Neural crest cell (in vitro differentiated cells): ENCODE measurements at places on chromosomes 5 and 9.

GRCh38 chr9:93603906-93604326 lies 27.5 kb downstream of the PHF2 start:
- DNase-seq = no peak

DNA sequence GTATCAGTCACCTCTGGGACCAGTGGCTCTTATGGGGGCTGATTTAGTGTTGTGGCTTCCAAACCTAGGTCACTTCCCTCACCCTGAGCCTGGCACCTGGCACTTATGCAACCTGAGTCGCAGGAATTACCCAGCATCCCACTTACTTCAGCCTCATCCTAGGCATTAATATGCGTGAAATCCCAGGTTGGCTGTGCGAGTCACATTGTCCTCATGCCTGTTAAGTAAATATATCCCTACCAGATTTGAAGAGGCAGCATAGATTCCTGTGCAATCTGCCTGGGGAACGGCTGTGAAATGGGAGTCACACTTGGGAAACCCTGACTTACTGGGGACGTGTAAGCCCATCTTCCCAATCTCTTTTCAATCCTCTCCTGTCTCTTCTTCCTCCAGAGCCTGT lies 42.7 kb upstream of the AKNA start:
- no peak for DNase-seq

GRCh38 chr9:110088099-110088498 lies 119.9 kb downstream of the C9orf152 start:
- DNase-seq = no peak

DNA sequence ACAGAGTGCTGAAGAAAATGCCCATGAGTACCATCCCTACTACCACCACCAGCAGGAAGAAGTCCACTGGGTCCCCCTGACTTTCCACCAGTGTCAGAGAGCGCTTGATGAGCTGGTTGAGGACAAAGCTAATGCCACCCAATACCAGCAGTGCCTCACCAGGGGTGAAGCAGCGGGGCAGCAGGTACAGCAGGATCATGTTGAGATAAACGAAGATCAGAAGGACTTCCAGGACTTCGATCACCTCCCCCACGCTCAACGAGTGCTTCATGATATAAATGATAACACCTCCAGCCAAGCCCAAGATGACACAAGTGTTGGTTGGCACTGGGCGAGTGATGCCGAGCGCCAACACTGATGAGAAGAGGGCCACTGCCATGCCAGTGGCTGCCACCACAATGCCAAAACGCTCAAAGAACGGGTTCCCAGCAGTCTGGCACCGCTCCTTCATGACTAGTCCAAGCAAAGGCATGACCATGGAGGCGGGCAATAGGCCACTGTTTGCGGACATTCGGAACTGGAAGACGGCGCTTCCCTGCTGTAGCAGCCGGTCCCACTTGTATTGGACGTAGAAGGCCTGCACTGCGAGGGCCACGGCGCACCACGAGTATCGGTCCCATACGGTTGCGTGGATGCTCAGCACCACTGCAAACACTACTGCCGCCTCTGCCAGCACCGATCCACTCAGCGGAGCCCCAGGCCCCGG lies 679 bp downstream of the DOLK start:
- DNase-seq = no peak

GRCh38 chr9:113625486-113625885 lies 162.0 kb downstream of the RGS3 start:
- no peak for DNase-seq

GRCh38 chr5:102753889-102754766 lies 977 bp upstream of the PAM start:
- no peak for DNase-seq

DNA sequence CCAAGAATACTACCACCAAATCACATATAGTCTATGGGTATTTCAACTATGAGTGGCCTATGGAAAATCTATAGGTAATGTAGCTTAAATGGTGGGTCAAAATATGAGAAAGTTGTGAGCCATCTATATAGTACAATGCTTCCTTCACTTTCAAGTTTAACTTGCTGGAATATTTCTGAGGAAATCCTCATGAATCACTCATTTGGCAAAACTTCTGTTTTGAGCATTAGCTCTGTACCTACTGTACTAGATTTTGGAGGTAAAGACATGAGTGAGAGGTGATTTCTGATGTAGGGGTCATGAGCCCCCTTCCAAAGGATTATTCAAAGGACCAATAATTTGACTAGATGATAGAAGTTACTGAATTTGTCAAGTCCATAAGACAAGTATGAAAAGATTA lies 80.6 kb upstream of the DAB2 start:
- DNase-seq = no peak

DNA sequence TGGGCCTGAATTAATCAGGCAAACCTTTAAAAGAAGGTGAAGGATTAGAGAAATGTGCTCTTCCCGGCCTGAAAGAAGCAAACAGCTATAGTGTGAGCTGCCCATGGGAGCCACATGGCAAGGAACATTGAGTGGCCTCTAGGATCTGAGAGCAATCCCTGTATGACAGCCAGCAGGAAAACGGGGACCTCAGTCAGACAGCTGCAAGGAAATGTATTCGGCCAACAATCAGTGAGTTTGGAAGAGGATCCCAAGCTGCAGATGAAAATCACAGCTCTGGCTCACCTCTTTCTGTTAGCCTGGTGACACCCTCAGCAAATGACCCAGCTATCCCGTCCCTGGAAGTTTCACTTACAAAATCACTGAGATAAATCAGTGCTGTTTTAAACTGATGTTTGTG lies 309.2 kb downstream of the SH3GL2 start:
- no peak for DNase-seq

GRCh38 chr9:84831377-84831776 lies 161.8 kb downstream of the NTRK2 start:
- no peak for DNase-seq

GRCh38 chr9:127444921-127445850 lies 6.0 kb downstream of the RPL12 start:
- DNase-seq = no peak

DNA sequence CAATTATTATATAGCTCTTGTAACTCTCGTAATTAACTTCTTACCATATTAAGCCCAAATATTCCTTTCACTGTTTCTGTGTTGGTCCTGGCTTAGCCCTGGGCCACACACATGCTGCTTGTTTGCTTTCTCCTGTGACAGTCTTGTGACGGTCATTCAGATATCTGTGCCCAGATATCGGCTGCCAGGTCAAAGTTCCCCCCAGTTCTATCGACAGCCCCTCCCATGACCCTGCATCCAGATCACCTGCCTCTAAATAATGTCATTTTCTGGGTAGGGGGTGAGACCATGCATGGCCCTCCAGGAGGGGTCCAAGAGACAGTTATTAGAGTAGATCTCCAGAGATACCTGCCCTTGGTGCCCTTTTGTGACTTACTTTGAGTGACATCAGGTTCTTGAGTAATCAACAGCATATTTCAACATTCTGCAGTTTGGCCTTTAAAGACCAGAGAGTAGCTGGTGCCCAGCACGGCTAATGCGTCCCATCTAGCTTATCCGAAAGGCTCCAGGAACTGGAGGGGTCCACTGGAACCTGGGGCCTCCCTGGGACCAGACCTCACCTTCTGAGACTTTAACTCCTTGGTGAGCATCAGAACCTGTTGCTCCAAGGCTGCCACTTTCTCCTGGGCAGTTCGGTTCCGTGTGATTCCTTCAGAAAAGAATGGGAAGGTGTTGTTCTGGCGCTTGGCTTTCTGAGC lies 26.9 kb downstream of the TBC1D2 start:
- DNase-seq = no peak

- DNase-seq = peak; percentile 5
These were observed 511 bp downstream of the ARL15 start for GRCh38 chr5:54309691-54310432.

DNA sequence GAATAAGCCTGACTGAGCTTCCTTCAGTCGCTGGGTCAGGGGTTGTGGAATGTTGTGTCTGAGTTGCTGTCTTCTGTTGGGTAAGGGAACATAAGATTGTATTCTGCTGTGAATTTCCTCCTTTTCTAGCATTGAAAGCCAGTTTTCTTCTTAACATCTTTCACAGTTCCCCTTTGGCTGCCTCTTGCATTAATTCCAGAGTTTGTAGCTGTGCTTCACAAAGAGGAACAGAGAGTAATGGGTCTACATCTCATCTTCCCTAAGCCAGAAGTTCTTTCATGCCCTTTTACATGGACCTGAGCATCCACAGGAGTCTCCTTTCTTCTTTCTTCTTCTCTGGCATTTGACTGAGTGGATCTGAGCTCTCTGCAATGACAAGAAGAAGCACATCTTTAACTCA lies 686.8 kb downstream of the KCTD16 start:
- no peak for DNase-seq

DNA sequence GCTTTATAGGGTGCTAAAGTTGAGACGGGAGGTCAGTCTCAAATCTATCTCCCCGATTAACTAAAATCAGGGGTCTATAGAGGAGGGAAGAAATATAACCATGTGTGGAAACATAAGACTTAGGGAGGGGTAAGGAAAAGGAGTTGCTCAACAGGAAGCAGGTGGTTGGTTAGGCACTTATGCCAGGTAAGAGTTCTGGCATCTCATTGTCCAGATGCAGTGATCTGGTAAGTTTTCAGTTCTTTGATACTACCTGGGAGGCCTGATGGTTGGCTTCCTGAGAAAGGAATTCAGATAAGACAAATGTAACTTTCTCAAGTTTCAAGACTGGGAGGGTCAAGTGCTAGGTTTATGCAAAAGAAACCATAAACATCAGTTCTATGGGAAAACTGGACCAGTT lies 47.7 kb downstream of the CERT1 start:
- DNase-seq = no peak
